SK-N-DZ (cell line): ENCODE measurements at places on chromosomes 2 and 18.

- no peak for DNase-seq
These were observed 4.7 kb upstream of the CFAP65 start for GRCh38 chr2:219045937-219046550.

DNA sequence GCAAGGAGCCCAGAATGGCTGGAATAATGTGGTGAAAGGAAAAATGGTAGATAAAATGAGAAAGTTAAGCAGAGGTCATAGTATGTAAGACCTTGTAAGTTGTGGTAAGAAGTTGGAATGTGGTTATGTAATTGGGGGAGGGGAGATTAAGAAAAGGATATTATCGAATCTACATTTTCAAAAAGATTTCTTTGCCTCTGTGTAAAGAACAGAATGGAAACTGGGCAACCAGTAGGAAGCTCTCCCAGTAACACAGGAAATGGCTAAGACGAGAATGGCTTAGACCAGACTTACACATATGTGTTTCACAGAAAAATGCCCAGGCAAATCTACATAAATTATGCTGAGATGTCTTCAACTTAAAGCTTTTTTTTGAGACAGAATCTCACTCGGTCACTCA is 13.2 kb downstream of the MEMO1 start:
- DNase-seq, result no peak

DNA sequence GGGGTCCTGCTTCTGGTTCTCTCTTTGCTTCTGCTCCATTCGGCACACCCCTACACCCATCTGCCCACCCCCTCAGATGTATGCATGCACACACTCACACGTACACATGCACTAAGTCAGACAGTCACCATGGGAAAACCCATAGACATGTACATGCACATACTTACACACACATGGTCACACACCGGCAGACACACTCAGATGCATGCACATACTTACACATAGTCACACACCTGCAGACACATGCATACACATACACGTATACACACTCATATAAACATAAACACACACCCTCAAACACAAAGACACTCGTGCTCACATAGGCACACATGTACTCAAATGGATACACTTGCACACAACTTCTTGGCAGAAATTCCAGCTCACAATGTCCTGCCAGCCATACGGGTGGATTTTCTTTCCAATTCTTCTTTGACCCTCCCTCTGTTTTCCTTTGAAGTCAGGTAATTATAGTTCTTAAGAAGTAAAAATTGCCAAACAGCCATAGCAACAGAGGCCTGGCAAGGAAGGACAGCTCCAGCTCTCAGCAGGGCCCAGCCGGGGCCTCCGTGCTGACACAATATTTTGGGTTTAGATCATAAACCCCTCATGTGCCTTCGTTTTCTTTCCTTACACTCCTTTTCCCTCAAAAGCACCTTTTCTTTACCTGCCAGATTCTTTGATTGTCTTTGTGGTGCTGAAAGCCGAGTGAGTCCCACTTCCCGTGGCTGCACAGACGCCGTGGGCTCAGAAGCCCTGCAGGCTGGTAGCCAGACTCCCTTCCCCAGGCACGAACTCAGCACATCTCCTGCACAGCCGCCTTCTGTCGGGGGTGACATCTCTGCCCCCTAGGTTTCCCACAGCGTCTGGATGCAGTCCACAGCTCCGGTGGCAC is 195.7 kb downstream of the ARL4C start:
- no peak for DNase-seq

GRCh38 chr2:45259547-45260160 is 250.4 kb upstream of the SIX2 start:
- no peak for DNase-seq

- no peak for DNase-seq
These were observed 4.7 kb upstream of the ORC2 start for GRCh38 chr2:200968162-200968561.

GRCh38 chr2:120741571-120742561 is 6.2 kb downstream of the GLI2 start:
- DNase-seq, result no peak

DNA sequence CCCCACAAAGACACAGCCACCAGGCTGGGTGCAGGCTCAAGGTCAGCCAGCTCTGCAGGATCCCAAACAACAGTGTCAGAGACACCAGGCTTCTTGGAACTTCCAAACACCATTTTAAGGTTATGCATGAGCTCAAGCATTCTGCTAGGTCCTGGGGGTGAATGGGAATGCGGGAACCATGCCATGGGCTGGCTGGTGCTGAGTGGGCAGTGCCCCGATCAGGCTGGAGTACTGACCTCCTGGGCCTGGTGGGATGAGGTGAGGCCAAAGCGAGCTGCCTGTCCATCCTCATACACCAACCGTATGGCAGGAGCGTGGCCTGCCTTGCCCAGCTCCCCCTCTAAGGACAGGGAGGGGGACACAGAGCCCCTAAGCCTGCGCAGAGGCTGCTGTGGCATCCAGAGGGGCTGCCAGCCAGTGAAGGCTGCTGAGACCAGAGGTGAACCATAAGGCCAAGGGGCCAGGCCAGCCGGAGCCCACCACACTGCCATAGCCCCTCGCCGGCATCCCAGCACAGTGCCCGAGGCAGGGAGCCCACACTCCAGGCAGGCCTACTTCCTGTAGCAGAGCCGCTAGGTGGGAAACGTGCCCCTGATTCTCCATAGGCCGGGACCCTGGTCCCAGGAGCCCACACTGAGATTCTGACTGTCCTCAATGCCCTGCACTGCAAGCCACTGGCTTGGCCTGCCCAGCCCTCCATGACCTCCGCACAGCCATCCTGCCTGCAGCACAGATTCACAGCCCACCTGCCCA is 135.0 kb downstream of the HDAC4 start:
- DNase-seq, result no peak

GRCh38 chr2:197011801-197012641 is 85.5 kb upstream of the PGAP1 start:
- DNase-seq, result peak; percentile 61

- DNase-seq, result no peak
These were observed 255.6 kb downstream of the PTPRM start for GRCh38 chr18:7822435-7823331.

DNA sequence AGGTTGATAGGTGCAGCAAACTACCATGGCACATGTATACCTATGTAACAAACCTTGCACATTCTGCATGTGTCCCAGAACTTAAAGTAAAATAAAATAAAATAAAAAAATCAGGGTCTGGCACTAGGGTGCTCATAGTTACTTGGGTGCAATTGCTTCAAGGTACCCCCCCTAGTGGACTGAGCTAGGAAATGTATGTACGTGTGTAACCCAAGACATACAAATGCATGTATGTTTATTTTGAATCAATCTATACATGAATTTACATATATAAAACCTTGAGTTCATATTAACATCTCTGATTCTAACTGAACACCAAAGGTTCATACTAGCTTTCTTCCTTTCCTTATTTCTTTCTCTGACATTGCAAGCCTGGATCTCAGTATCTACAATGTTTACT is 51.5 kb downstream of the USP37 start:
- DNase-seq, result no peak

GRCh38 chr2:166803373-166804000 is 84.8 kb upstream of the XIRP2 start:
- DNase-seq, result no peak

- DNase-seq, result no peak
These were observed 501.6 kb upstream of the GCFC2 start for GRCh38 chr2:76211991-76212985.

GRCh38 chr2:86396291-86396785 is 44.8 kb upstream of the KDM3A start:
- DNase-seq, result peak; percentile 18

DNA sequence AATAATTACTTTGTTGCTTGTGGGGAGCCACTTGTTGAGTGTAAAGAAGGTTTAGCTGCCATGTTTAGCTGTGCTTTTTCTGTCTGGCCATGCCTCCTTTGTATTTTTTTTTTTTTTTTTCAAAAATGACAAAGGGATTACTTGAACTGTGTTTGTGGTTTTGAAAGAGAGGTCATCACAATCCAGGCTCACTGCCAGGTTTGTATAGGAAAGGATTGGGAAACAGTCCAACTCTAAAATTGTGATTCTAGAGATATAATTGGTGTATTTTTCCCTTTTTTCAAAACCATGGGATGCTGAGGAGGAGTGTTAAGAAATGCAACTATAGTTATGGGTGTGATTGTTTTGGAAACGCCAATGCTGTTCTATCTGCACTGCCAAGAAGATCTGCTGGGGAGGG is 4.3 kb downstream of the ITPRIPL1 start:
- no peak for DNase-seq

DNA sequence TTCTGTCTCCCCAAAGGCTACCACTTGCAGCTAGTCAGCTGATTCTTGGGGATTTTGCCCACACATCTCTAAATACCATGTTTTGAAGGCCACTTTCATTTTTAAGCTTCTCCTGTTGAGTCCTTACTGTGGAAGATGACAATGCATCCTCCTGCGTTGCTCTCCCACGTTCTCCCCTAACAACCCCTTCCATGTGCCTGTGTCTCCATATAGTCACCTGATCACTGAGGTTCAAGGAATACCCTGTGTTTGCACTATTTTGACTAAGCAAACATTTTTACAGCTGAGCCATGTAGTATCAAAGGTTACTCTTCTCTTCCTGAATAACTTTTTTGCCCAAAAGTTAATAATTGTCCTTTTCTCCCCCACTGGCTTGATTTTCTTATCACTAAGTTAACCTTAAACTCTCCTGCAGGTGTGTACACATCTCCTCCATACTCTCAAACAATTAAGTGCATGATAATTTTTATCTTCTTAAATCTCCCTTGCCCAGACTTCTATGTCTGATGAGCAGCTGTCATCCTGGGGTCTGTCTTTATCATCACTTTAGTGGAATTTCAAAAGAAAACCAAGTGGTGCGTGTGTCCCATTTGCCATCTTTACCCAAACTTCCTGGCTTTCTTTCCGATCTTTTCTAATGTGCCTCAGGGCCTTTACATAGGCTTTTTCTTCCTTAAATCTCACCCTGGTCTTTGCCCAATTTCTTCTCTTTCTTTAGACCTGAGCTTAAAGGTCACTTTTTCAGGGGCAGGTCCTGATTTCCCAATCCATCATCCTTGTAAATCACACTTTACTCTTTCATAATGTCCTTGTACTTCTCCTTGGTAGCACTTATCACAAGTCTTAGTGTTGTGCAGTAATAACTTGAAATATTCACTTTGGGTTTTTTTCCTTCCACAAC is 85.2 kb upstream of the SPATS2L start:
- DNase-seq, result no peak

DNA sequence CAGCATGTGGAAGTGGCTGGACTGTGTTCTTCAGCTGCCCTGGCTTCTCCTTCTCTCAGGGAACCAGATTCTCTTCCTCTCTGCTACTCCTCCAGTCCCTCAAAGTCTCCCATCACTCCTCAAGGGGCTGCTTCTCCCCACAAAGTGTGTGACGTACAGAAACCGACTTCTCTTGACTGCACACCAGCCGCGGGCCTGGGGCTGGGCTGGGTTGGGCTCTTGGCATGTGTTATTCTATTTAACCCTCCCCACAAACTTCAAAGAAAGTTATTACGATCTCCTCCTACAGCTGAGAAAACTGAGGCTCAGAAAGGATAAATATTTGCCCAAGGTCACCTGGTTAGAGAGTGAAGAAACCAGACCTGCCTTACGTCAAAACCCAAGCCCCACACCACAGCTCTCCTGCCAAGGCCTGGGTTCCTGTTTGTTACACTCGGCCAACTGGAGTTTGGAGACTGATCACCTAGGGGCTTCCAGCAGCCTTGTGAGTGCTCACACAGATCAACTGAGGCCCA is 269.0 kb downstream of the TFCP2L1 start:
- DNase-seq, result no peak

GRCh38 chr2:232700154-232700553 is 3.0 kb downstream of the GIGYF2 start:
- DNase-seq, result no peak

GRCh38 chr18:12973562-12974213 is 17.5 kb upstream of the CEP192 start:
- no peak for DNase-seq

GRCh38 chr2:207692206-207693065 is 19.0 kb upstream of the CCNYL1 start:
- DNase-seq, result peak; percentile 18

DNA sequence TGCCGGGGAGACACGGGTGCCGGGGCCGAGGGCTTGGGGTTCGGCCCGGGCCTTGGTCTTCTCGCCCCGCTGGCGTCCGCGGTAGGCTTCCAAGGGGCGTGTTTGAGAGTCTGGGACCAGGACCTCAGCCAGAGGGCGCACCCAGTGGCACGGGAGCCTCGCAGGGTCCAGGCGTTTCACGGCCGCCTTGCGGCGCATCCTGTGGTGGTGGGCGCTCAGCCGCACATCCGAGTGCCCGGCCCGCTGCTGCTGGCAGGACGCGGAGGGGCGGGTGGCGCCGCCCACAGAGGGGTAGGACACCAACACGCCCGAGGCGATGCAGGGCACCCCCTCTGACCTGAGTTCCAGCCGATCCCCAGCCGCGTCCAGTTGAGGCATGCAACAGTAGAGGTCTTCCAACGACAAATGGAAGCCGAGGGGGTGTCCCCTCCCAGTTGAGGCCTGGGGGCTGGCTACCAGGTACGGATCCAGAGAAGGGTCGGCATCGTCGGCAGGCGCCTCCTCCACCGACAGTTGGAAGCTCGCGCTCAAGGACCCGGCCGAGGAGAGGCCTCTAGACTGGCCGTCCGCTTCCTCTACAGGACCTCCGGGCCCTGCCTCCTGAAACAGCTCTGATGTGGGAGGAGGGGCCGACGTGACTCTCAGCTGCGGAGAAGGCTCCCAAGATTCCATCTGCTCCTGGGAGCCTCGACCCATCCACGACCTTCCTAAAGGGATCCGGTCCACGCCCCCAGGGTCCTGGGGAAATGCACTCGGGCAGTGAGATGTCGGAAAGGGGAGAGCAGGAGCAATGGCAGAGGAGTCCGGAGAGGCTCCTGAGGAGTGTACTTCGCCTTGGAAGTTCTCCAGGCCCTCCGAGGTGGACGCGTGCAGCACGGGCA is 6.3 kb downstream of the C2orf81 start:
- DNase-seq, result no peak

DNA sequence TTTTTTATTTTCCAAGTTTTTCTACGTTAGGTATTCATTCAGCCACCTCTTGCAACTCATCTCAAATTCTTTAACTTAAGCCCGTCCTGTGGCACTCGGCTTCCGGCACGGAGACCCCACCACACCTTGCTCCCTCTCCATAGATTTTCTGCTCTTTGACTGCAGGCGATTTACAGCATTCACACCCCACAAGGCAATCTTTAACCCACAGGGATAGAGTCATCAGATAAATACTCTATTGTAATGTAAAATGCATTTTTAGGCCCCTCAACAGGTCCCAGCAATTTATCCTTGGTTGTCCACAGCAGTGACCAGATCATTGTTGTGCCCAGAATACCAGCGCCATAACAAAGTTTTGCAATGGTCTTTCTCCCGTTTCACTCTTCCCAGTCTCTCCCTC is 132.3 kb upstream of the EPHA4 start:
- DNase-seq, result no peak
